ENCODE measurements at places on chromosomes 7 and 10.
A peak's percentile ranks its signal among the peaks of the same experiment; 100 is the strongest.

GRCh38 chr10:121927841-121928527, at the start of gene ATE1:
Gene ATE1 (minus strand): TSS chr10:121928031. CDS start chr10:121927949, 82 bp downstream.
- DNase-seq: peak; percentile 87

DNA sequence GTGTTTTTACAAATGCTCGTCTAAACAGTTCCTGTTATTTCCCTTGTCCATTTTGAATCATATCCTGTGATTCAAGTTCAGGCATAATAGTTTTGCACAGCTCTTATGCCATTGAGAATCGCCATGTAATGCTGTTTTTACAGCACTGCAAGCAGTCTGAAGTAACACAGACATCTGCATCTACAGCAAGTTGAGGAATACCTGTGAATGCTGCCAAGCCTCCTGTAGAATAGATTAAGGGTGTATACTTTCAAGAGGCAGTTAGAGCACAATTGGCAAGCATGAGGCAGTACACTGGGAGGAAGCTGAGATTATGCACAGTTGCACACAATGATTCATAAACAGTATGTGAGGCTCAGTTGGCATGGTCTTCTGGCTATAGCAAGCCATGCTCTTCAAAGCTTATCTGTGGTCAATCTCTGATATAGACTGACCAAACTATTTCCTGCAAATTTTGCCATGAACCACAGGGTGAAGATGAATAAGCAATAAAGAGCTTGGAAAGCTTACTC, 121.9 kb upstream of the AKR1E2 start:
- no peak for DNase-seq

DNA sequence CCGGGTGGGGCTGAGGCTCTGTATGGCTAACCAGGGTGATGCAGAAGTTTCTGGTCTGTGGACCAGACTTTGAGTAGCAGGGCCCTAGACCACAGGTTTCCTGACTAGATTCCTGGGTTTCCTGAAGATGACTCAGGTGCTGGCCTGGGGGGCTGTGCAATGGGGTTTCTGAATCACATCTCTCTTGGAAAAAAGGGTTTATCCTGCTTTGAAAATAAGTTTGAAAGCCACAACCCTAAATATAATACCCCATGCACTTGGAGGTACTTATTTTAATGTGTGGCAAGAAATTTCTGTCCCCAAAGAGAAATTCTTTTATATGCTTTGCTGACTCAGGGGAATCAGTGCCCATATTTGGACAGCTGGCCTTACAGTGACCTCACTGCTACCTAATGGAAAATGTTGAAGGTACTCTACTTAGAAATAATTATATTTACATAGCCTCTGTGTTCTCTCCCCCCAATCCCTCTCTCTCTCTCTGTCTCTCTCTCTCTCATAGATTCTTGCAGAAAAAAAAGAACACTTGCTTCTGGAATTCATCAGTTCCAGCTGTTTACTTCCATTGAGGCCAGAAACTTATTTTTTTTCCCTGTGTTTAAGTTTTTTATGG, 184.4 kb upstream of the LYZL2 start:
- no peak for DNase-seq

DNA sequence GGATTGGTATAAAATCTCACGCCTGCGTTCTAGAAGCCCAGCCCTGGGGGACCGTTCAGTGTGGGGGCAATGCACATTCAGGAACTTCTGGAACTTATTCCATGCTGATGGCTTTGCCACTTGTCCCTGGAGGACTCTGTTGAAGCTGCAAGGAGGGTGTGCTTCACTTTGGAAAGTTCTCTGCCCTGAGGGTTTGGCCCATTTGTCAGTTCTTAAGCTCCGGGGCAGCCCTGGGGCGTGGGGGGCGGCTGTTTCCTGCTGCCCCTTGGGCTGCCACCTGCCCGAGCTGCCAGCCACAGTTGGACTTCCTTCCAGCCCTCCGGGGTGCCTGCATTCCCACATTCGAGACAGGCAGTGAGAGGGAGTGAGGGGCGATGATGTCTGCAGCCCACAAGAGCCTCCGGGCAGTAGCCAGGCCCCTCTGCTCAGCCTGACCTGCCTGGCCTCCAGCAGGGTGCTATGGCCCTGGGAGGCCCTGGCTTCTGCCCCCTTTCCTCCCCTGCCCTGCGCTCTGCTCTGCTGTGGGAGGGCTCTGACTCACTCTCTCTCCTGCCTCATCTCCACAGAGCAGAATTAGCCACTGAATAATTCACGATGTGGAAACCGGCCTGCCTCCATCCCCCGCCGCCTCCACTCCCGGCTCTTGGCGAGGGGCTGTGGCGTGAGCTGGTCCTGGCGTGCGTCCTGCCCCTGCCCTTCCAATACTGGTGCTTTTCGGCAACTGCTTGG, 1.9 kb downstream of the TTYH3 start:
- DNase-seq: peak; percentile 60

- DNase-seq: peak; percentile 11
Measured at GRCh38 chr7:4144811-4145510, 537.1 kb upstream of the FOXK1 start.

DNA sequence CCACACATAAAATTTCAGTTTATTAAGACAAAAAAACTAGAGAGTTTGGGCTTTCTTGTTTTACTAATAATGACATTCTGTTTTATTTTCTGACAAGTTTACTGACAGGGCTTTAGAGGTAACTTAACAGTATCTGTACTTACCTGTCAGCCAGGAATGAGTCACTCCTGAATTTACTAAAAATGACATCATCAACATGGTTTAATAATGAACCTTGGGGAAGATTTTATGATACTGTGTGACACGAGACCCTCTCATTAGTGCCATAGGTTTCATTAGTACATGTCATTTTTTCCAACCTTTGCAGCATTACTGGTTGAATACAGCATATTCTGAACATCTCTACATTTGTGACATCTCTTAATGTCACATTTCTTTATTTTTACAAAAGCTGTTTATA, 131.1 kb downstream of the KCND2 start:
- DNase-seq: no peak

DNA sequence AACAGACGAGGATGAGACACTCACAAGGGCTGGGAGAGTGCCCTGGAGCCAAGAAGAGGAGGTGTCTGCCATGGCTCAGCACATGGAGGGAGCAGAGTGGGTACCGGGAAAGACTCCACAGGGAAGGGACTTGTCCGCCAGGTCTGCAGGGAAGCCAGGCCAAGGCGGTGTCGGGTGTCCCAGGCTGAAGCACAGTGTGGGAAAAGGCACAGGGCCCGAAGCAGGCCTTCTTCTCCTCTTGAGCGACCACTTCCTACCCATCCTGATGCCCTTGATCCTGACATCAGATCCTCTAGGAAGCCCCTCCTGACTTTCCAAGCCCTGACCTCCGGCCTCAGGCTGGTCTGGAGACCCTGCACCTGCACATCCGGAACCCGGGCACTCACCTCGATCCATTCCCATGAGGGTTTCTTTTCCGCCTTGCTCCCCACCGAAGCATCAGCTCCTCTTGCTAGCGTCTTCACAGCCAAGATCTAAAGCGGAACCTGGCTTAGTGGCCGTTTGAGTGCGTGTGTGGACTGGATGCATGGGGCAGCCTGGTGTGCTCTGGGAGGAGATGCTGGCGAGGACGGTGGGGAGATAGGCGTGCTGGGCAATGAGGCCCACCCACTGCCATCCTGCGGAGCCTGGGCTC, 8.5 kb downstream of the CALML3 start:
- DNase-seq: no peak

DNA sequence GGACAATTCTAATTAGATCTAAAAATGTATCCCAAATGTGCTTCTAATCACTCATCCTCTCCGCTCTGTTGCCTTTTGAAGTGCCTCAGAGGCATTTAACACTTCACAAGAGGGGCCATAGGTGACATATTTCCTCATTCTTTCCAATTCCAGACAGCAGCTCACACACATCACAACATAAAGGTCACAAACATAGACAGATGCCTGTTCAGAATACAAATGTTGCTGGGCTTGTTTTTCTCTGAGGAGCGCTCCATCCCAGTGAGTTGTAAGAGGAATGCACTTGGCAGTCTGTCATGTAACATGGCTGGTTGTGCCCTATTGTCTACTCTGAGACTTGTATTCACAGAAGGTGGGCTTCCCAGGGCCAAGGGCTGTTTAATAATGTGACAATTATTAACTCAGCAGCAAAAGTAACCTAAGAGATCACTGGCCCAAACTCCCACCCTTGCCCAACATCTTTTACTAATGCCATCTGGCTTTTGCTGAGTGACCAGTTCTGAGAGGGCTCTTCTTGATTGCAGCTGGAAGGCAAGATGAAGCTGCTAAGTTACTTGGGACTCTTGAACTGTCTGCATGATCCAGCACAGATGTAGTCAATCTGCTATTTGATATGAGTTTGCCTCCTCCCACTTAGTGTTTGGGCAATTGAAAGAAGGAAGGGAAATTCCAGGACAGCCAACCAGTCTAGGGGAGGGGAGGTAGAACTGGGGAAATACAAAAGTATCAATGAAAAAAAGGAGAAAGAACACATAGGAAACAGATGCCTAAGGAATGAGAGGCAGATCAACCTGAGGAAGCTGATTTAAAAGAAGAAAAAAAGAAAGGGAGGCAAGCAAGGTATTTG, 13.6 kb downstream of the PON2 start:
- no peak for DNase-seq

DNA sequence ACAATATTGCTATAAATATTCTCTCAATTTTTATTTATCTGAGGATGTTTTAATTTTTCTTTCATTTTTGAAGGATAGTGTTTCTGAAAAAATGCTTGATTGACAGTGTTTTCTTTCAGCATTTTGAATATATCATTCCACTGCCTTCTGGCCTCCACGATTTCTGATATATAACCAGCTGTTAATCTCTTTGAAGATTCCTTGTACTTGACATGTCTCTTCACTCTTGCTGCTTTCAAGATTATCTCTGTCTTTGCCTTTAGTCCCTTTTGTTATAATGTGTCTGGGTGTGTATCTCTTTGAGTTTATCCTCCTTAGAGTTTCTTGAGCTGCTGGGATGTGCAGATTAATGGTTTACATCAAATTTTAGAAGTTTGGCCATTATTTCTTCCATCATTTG, 22.8 kb upstream of the DNAJC1 start:
- no peak for DNase-seq

DNA sequence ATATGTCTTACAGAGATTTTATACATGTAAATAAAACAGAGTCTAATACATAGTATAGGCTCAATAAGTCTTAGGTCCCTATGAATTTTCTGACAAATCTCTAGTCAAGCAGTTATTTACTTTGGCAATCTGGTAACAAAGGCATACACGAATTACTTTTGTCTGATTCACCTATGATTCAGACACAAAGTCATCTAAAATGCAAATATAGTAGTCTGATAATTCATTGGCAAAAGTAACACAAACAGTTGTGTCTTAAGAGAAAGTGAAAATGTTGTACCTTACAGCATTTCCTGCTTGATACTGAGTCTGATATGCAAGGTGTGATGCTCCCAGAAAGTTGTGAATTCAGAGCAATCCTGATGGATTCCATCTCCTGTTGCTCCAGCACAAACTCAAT, 209.4 kb upstream of the PRSS1 start:
- no peak for DNase-seq

- DNase-seq: no peak
Measured at GRCh38 chr10:31274310-31274709, 44.7 kb upstream of the ZEB1 start.

- peak; percentile 85 for DNase-seq
Measured at GRCh38 chr7:6589829-6590644, at the start of gene INTS15. Gene INTS15 (plus strand): TSS chr7:6590021. CDS start chr7:6590284, 263 bp downstream.

GRCh38 chr10:50614444-50615137, 9.2 kb downstream of the SGMS1 start:
- DNase-seq: peak; percentile 41

DNA sequence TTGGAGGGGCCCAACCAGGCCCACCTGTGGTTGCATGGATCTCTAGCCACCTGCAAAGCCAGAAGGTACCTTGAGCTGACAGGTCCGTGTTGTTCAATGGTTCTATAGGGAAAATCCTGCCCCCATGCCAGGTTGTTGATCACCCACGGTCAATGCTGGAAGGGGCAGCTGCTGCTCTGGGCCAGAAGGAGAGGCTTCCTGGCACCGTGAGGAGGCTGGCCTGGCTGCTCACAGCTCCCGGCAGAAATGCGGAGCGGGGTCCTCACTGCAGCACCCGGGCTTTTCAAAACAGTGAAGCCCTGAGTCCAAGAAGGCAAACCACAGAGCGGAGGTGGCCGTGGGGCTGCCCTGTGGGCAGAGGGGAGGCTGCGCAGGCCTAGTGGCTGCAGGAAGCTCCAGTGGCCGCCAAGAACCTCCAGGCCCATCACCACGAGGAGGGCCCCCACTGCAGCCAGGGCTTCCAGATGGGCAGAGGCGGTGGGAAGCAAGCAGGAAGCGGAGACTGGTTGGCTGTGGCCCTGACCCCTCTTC, 25.0 kb upstream of the GPR146 start:
- DNase-seq: no peak

DNA sequence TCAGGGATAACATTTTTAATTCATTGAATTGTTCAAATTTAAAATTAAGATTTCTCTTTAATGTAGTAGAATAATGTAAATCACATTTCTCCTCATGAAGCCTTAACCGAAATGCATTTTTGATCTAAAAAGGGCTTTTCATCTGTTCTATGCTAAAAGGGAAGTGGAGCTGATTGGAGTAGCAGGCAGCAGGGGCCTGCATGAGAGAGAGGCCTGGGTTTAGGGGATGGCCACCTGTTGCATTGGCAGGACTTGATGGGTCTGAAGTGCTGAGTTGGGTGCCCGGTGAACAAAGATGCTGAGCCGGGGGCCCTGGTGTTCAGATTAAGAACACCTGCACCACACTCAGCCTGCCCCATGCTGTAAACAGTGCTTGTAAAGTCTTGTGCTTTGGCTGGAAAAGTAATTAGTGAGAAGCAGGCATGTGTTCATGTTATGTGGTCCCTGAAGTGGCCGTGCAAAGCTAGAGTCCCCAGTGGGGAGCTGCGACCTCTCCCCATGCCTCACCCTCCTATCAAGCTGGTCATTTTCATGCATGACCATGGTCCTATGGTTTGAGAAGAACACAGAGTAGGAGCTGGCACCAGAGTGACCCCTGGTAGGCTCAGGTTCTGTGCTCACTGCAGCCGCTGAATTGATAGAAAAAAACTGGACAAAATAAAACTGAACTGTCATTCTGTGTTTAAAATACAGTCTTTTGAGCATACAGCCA, 124.3 kb downstream of the ADCY1 start:
- DNase-seq: no peak

- no peak for DNase-seq
Measured at GRCh38 chr10:93245147-93245546, 171.5 kb downstream of the CYP26A1 start.

GRCh38 chr10:79424221-79425073, 21.0 kb downstream of the ZCCHC24 start:
- DNase-seq: no peak

GRCh38 chr10:97822261-97822687, 27.4 kb upstream of the GOLGA7B start:
- no peak for DNase-seq

All from activated CD4-positive, alpha-beta T cell treated with anti-CD3 and anti-CD28 coated beads for 48 hours (primary cell).